ENCODE measurements at places on chromosomes 11 and 22. TPM values are rescaled to one million over a fixed set of nuclear protein-coding genes. Genes with fewer than 3 reads are reported as not detected.

Gene DDI1
- not detected for total RNA-seq

Gene CNTF
- total RNA-seq = 3.5 TPM

Gene APOL3
- total RNA-seq = 134 TPM

Gene IFITM1
- total RNA-seq = 909 TPM

Gene NXPE2
- not detected for total RNA-seq

Gene TPP1
- total RNA-seq = 79.3 TPM

Gene MS4A4A
- total RNA-seq = not detected

Gene KLHDC7B
- 12.0 TPM for total RNA-seq

Gene MIEF1
- total RNA-seq = 40.6 TPM

Gene NECTIN1
- total RNA-seq = 0.98 TPM

Gene IGSF22
- 0.64 TPM for total RNA-seq

Gene MMP3
- total RNA-seq = not detected

Gene OAF
- total RNA-seq = 6.5 TPM

Gene SAA2
- not detected for total RNA-seq

Gene C11orf65
- not detected for total RNA-seq

Gene DGCR6
- 0.96 TPM for total RNA-seq

Gene EML3
- 132 TPM for total RNA-seq

Gene BEST1
- not detected for total RNA-seq

Gene FGF4
- not detected for total RNA-seq

Gene MS4A14
- total RNA-seq = not detected

Gene UPK2
- total RNA-seq = not detected

Gene WNT11
- 0.96 TPM for total RNA-seq

Gene OR6T1
- not detected for total RNA-seq

Gene SLC16A8
- not detected for total RNA-seq

Gene OR4C12
- not detected for total RNA-seq

Gene OR51B5
- total RNA-seq = not detected

Gene ACRV1
- not detected for total RNA-seq

Gene SLC43A3
- total RNA-seq = 106 TPM

Gene SLC25A45
- total RNA-seq = 19.4 TPM

Gene CREB3L1
- not detected for total RNA-seq

Gene TSGA10IP
- total RNA-seq = not detected

Gene TMEM179B
- 42.4 TPM for total RNA-seq

Gene TIMP3
- total RNA-seq = not detected

Gene LDHAL6A
- not detected for total RNA-seq

Gene APOBEC3F
- 58.0 TPM for total RNA-seq

Measured in activated CD8-positive, alpha-beta memory T cell treated with anti-CD3 and anti-CD28 coated beads, Interleukin-2, amount 10 ng/mL, durations not matched to agents 7 days and 5 days (primary cell).